NCI-H2081 (cell line): ENCODE measurements at places on chromosomes 16 and 17.
A peak's percentile ranks its signal among the peaks of the same experiment; 100 is the strongest.

GRCh38 chr16:82150549-82150948, 19.5 kb downstream of the MPHOSPH6 start:
- no peak for DNase-seq

DNA sequence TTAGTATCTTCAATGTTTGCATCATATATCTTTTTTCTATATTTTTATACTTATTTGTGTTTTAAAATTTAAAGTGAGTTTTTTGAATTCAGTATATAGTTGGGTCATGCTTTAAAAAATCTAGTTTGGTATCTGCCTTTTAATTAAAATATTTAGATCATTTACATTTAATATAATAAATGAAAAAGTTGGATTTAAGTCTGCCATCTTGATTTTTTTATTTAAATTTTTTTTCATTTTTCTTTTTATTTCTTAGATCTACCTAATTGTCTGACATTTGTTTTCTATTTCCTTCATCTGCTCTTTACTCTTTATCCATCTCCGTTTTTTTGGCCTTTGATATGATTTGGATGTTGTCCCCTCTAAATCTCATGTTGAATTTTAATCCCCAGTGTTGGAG, 50.0 kb upstream of the N4BP1 start:
- DNase-seq, result no peak

DNA sequence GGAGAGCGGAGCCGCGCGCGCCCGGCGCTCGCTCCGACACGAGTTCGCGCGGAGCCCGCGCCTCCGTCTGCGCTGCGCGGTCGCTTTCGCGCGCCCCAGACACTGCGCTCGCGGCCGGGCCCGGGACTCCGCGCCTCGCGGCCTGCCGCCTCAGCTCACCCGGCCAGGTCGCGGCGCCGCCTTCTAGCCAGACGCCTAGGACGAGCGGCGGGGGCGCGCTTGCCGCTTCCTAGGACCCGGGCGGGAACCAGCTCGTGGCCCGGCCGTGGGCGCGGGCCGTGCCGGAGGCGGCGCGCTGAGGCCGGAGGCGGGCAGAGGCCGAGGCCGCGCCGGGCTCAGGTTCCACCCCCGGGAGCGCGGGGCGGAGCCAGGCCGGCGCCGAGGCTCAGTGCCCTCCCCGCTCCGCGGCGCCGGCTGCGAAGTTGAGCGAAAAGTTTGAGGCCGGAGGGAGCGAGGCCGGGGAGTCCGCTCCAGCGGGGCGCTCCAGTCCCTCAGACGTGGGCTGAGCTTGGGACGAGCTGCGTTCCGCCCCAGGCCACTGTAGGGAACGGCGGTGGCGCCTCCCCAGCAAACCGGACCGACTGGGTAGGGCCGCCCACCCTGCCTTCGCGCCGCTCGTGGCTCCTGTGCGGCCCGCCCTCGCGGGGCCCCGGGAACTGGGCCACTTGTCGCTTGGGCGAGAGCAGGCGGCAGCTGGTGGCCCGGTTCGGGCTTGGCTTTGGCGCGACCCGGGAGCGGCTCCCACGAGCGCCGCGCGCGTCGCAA, at the start of gene SPHK1:
TSS of gene SPHK1 (plus strand) at position 388 of the 765 bp plus-strand sequence. CDS start 1,036 bp downstream, outside the sequence.
- DNase-seq, result peak; percentile 39

GRCh38 chr17:47208744-47209488, at the start of gene MYL4:
MYL4 (plus strand) TSS chr17:47209348; CDS start chr17:47209423, 75 bp downstream.
- no peak for DNase-seq

DNA sequence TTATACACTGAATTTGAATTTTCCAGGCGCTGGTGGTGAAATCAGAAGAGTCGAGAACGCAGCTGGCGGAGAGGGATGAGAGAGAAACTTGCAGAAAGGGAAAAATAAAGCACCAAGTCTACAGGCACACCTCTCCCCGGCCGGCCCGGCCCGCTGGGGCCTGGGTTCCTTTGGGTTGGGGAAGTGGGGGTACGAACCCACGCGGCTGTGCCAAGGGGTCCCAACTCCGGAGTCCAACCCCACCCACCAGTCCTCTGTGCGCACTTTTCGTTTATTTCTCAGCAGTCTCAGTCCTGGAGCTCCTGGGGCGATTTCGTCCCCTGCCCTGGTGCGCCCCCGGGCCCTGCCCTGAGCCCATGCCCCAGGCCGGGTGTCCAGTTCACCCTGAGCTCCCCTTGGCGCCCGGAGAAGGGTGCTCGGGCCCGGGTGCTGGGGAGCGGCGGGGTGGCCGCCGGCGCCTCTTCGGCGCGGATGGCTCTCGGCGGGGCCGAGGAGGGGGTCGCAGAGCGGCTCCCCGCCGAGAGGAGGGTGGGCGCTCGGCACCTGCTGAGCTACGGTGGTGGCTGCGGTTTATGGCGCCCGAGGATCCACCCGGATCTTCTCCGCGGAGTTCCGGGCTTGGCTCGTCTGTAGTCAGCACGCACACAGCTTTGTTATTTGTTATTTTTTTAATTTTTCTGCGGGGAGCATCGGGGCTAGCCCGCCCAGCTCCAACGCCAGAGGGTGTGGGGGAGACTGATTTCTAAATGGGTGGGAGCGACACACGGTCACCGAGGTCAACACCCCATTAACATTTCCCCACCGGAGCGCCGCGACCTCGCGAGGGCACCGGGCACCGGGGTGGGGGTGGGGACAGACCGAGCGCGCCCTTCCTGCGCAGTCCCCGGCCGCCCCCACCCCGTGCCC, 15.7 kb upstream of the CBX8 start:
- no peak for DNase-seq

GRCh38 chr17:82287868-82288801, 14.6 kb upstream of the CSNK1D start:
- no peak for DNase-seq
